NCI-H1417 treated with DMSO at 0.1 percent for 48 hours (cell line): ENCODE measurements at places on chromosomes 5 and 9.

DNA sequence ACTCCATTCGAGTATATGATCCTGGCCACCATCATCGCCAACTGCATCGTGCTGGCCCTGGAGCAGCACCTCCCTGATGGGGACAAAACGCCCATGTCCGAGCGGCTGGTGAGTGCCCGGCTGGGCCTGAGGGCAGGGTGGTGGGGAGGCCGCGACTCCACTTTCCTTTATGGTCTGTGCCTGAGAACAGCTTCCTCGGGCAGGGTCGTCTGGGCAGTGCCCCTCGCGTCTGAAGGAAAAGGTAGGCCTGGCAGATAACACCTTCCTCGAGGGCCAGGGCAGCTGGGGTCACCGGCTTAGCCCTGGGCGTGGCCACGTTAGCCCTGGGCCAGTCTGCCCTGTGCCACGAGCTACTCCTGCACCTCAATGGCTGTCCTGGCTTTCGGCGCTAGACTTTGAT, 1.5 kb downstream of the CACNA1B start:
- no peak for DNase-seq

DNA sequence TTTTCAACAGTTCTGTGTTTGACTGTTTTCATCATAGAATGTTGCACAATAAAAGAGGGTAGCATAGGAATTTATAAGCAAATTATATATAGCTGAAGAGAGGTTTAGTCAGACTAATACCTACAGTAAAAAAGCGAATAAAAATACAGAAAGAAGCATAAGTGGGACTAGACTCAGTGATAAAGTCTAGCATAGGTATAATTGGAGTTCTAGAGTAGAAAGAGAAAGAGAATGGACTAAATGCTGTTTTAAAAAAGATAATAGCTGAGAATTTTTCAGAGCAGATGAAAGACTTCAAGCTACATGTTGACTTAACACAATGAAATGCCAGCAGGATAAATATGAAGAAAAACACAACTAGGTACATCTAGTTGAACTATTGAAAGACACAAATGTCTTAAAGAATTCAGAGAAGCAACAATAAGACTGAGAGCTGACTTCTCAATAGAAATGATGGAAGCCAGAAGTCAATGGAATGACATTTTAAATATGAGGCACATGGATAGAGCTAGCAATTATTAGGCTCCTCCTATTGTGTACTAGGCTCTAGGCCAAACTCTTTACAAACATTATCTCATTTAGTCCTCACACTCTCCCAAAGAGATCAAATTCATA, 573.9 kb downstream of the ZNF608 start:
- DNase-seq: no peak

GRCh38 chr5:134100283-134101091, 14.0 kb upstream of the TCF7 start:
- no peak for DNase-seq

GRCh38 chr5:122292332-122292731, 19.7 kb upstream of the SNCAIP start:
- DNase-seq: no peak

GRCh38 chr5:107485184-107485583, 185.6 kb downstream of the EFNA5 start:
- no peak for DNase-seq

GRCh38 chr9:96071815-96072124, 196.3 kb downstream of the ERCC6L2 start:
- no peak for DNase-seq

- DNase-seq: no peak
Measured at GRCh38 chr9:14627513-14627912, 65.7 kb downstream of the ZDHHC21 start.

DNA sequence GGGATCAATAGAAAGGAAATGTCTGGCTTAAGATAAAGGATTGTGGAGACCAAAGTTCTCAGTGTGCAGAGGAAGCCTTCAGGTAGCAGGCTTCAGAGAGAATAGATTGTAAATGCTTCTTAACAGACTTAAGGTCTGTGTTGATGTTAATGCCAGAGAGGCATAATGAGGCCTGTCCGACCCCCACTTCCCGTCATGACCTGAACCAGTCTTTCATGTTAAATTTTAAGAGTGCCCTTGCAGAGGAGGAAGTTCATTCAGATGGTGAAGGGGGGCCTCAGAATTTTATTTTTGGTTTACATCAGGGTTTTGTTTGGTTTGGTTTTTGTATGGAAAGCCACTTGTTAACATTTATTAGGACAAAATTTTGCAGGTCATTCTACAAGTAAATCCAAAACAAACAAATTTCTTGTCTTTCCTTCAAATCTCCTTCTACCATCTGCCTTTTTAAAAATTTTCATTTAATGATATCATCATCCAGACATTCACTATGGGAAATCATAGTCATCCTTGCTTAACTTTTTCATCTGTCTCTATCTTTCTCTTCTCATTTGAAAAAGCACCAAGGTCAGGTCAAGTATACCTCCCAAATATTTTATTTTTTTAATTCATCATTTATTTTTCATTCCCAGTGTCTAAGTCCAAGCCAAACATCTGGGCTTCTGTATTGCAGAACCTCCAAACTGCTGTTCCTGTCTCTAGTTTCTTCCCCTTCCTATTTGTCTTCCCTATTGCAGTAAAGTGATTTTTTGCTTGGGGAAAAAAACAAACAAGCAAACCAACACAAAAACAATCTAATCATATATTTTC, 6.9 kb upstream of the ABCA1 start:
- no peak for DNase-seq
